ENCODE measurements at places on chromosomes 12 and 14. TPM values are rescaled to one million over a fixed set of nuclear protein-coding genes. Genes with fewer than 3 reads are reported as not detected.

Gene TAS2R43
- polyA plus RNA-seq = not detected

Gene INHBC
- polyA plus RNA-seq = not detected

Gene TCL1A
- polyA plus RNA-seq = not detected

Gene PPP2R5E
- 4.8 TPM for polyA plus RNA-seq

Gene CIDEB
- 0.98 TPM for polyA plus RNA-seq

Gene NDRG2
- polyA plus RNA-seq = 0.83 TPM

Gene OR4K17
- polyA plus RNA-seq = not detected

Gene SCARB1
- 12.6 TPM for polyA plus RNA-seq

Gene SMCO2
- 0.09 TPM for polyA plus RNA-seq

Gene GUCY2C
- polyA plus RNA-seq = not detected

Gene KIF5A
- 0.50 TPM for polyA plus RNA-seq

Gene CD163L1
- 1.0 TPM for polyA plus RNA-seq

Gene IL22
- not detected for polyA plus RNA-seq

Gene DNAJC22
- 4.3 TPM for polyA plus RNA-seq

Gene KIF26A
- 0.06 TPM for polyA plus RNA-seq

Gene TAS2R42
- polyA plus RNA-seq = not detected

Gene SERPINA4
- not detected for polyA plus RNA-seq

Gene RHEBL1
- polyA plus RNA-seq = 1.3 TPM

Gene FSCB
- polyA plus RNA-seq = not detected

Data from BJ (cell line).